AML-193 (cell line): ENCODE measurements at places on chromosomes 5 and 9.

GRCh38 chr5:80644900-80645299 is 9.6 kb upstream of the MSH3 start:
- DNase-seq, result no peak

GRCh38 chr5:127739807-127740384 is 36.7 kb downstream of the CCDC192 start:
- no peak for DNase-seq

DNA sequence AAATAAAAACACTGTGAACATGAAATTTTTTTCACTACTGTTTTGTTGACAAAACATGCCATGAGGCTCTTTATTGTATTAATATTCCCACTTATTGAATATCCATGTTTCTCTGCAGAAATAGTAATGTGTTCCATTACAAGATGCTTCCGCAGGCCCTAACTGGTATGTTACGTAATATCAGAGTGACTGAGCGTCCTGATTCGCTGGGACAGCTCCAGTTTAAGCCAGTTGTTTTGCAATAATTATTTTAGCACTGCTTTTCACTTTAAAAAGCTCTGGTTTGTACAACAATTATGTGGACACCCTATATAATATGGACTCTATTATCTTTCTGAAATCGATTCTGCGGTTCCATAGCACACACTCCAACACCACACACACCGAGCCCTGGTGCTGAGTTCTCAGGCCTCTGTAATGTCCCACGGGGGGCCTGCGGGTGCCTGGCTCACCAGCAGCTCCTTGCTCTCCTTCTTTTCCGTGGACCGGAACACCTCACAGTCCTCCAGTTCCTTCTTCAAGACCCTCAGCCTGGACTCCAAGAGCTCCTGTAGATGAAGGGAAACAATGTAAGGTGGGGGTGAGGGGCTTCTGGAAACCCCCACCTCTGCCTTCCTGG is 1.8 kb downstream of the TRIM7 start:
- no peak for DNase-seq

DNA sequence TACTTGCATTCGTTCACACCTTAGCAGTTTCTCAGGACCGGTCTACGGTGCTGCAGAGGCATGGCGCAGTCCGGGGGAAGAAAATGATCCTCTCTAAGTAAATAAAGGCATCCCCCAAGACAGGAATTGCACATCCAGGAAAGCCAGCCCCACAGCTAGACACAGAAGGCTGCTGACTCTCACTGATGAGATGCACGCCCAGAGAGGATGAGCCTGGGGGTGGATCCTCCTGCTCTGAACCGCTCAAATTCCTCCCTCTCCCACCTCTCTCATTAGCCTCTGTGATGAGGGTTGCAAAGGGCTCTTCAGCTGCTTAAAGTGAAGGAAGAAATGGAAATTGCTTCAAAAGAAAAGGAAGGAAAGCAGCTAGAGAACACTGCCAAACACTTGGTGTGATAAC is 132.4 kb downstream of the TTLL11 start:
- DNase-seq, result no peak

GRCh38 chr5:75438722-75439121 is 72.7 kb downstream of the CERT1 start:
- no peak for DNase-seq

- DNase-seq, result no peak
These were observed 32.4 kb downstream of the RASEF start for GRCh38 chr9:83030391-83031107.

- no peak for DNase-seq
These were observed 58.6 kb downstream of the DIAPH1 start for GRCh38 chr5:141560151-141560550.

DNA sequence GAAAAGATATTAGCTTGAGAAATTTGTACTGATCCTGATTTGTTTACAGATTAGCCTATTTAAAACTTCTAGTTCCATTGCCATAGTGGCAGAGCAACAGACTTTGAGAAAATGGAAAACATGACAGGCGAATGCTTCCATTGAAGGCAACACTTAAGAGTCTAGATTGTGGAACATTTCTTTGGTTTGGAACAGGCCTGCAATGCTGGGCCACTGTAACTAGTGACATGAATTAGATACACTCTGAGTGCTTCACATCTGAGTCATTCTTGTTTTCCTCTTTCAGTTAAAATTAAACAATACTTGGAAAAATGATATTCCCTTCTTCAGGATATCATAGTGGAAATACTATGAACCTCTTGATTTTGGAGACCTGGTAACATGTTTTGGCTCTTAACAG is 453.6 kb upstream of the TUSC1 start:
- no peak for DNase-seq

- DNase-seq, result no peak
These were observed 9.4 kb downstream of the PHAX start for GRCh38 chr5:126610160-126610559.

DNA sequence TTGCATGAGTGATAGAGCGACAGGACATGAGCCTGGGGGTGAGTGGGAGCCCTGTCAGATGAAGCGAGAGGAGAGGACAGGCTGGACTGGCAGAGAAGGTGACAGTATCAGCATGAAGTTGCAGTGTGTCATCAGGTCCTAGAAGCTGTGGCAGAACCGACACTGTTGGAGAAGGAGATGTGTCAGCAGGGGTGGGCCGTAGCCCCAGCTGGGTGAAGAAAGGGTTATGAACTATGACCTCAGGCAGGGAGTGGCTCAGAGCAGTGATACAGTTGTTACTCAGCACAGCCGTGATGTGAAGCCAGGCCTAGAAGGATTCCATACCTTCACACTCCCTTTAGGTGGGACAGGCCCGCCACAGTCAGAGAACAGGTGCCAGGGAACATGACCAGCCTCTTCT is 7.6 kb downstream of the PCYOX1L start:
- DNase-seq, result no peak

DNA sequence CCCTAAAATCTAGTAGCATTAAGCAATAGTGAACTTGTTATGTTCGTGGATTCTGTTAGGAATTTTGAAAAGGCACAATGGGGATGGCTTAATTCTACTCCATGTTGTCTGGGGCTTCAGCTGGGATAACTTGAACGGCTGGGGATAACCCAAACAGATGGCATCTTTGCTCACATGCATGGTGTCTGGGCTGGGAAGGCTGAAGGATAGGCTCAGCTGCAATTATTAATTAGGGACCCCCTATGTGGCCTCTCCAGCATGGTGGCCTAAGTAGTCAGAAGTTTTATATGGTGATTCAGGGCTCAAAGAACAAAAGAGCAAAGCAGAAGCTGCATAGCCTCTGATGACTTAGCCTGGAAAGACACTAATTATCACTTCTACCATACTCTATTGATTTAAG is 551.1 kb downstream of the PSAT1 start:
- DNase-seq, result no peak
